ENCODE measurements at places on chromosomes 1 and 21.

- ATAC-seq = peak; percentile 23
Observed at GRCh38 chr1:158186180-158186579, 5.5 kb downstream of the CD1D start.

DNA sequence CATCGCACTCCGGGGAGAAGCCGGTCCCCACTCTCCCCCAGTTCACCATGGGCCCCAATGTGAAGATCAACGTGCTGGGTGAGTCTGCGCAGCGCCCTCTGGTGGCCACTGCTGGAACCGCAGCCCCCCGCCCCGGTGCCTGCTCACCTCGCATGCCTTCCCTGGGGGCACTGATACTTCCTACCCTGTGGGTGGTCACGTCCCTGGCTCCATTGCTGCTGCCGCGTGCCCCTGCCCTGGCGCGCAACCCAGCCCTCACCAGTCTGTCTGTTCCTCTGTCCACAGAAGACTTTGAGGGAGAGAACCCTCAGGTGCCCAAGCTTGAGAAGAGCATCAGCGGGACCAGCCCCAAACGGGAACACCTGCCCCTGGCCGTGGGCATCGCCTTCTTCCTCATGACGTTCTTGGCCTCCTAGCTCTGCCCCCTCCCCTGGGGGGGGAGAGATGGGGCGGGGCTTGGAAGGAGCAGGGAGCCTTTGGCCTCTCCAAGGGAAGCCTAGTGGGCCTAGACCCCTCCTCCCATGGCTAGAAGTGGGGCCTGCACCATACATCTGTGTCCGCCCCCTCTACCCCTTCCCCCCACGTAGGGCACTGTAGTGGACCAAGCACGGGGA lies 7.6 kb downstream of the EFNA3 start:
- peak; percentile 4 for ATAC-seq

DNA sequence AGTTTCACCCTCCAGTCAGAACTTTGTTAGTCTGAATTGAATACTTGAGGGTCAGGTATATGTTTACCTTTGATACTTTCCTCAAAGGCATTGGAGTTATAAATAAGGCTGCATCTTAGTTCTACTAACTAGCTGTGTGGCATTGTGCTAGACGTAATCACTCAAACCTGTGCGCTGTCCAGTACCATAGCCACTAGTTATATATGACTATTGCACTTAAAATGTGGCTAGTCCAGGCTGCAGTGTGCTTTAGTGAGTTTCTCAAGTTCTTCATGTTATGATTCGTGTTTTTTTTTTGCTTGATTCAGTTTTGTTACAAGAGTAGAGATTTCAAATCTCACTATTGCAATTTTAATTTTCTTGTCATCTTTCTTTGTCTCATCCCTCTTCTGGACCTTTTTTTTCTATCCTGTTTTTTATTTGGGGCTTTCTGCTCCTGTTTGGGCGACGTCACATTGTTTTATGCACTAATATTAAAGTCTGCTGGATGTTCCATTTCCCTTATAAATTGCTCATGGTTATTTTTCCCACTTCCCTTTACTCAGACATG lies 5.7 kb downstream of the MAN1A2 start:
- no peak for ATAC-seq

DNA sequence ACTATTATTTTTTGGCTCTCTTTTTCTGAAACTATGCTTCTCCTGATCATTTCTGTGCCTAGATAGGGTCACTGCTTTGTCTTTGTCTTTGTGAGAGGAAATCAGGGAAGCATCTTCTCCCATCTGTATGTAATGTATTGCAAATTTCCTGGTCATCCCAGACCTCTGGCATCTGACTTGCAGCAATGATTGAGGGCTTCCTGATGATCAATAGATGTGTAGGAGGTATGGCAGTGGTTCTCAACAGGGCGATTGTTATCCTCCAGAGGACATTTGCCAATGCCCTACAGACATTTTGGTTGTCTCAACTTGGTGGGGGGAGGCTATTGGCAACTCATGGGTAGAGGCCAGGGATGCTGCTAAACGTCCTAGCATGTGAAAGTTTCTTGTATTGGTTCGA lies 64.7 kb downstream of the RGL1 start:
- ATAC-seq = no peak

- ATAC-seq = no peak
Observed at GRCh38 chr1:78297836-78298235, 192.9 kb upstream of the PTGFR start.

DNA sequence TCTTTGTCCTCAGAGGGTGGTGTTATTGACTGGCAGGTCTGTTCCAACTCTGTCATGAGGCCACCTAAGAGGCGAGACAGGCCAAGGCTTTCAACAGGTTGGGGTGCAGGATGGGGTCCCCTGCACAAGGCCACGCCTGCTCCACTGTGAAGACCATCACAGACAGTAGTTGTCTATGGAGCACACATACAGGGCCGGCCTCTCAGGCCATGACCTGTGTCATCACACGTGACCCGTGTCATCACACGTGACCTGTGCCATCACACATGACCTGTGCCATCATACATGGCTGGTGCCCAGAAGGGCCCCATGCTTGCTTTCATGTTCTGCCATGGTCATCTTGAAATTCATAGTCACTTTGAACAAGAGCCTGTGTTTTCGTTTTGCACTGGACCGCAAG lies 91.9 kb downstream of the ARHGEF10L start:
- ATAC-seq = no peak

GRCh38 chr1:153623101-153623500 lies 4.2 kb downstream of the S100A13 start:
- ATAC-seq = no peak

GRCh38 chr1:202711949-202712635 lies 1.8 kb upstream of the SYT2 start:
- ATAC-seq = no peak

DNA sequence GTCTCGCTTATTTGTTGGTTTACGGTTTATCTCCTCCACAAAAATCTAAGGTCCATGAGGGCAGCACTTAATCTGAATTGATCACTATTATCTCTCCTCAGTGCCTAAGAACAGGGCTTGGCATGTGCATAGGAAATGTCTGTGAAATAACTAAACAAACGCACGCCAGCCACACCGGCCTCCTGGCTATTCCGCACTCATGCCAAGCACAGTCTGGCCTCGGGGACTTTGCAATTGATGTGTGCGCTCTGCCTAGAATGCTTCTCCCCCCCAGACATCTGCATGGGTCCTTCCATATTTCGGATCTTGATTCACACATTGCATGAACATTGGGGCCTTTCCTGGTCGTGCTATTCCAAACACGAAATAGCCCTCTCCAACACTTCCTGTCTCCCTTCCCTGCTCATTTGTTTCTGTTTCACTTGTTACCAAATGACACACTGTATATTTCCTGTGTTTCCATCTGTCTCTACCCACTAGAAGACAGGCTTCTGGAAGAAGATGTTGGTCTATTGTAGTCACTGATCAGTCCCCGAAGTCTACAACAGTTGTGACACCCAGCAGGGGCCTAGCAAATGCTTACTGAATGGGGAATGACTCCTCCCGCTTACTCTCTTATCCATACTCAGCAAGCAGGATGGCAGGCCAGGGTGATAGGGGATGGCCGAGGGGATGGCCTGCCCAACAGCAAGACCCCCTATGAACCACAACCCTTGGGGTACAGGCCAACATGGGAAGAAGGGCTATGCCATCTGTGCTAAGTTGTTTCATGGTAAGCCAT lies 93.9 kb downstream of the GLIS1 start:
- ATAC-seq = no peak

DNA sequence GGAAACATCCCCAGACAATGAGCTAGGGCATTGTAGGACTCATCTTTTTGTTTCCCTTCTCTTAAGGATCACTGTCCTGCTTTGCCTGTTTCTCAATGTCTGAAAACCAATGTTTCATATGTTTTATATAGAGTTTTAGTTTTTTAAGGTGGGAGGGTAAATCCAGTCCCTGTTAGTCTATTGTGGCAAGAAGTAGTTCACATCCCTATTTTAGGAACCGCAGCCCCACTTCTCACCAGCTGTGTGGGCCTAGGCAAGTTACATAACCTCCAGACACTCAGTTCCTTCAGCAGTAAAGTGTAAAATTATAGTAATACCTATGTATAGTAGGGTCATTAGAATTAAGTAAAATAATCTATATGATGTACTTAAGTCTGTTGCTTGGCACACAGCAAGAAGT lies 105.8 kb upstream of the WLS start:
- no peak for ATAC-seq

DNA sequence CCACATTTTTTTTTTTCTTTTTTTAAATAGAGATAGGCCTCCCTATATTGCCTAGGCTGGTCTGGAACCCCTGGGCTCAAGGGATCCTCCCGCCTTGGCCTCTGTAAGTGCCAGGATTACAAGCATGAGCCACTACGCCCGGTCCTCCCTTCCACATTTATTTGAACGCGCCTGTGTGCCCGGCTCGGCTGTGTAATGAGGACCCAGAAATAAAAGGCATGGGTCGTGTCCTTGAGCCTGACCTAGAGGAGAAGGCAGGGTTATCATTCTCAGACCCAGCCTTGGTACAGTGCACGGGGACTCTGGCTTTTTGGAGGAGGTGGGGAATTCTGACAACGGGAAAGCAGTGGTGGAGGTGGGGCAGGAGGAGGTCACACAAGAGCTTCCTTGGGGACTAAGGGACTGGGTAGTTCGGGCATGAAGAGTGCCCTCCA lies 841 bp downstream of the CENPF start:
- ATAC-seq = no peak

GRCh38 chr1:62389531-62389930 lies 47.3 kb upstream of the USP1 start:
- ATAC-seq = no peak

- ATAC-seq = no peak
Observed at GRCh38 chr1:93061895-93062792, 16.9 kb upstream of the MTF2 start.

DNA sequence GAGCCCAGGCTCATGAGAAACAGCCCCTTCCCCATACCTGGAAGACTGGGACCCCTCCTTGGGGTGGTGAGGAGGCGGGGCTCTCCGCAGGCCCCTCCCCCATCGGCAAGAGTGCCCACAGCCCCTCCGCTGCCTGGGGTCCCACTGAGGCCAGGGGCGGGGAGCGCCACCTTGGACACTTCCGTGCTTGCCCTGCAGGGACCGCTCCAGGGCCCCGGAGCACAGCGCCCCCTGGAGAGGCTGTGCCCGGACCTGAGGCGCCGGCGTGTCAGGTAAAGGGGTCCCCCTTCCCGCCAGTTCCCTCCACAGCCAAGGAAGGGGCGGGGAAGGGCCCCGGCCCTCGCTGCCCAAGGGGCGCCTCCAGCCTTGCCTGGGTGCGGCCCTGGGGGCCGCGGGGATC lies 21.5 kb downstream of the INAVA start:
- no peak for ATAC-seq

GRCh38 chr1:245807306-245807705 lies 652.5 kb downstream of the KIF26B start:
- ATAC-seq = no peak

DNA sequence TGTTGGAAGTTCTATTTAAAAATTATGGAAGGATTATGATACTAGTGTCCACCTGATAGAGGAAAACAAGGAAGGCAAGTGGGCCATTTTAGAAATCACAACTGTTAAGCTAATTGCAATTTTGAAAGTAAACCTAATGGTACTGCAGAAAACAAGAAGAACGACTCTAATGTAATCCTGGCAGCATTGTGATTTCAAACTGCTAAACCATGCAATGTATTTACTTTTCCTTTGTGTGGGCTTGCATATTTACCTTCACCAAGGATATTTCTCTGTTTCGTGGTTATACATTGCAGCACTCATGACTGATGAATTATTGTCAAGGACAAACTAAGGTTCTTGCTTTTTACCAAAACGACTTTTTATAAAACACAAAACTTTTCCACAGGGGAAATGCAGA lies 88.1 kb downstream of the TM2D1 start:
- no peak for ATAC-seq

- no peak for ATAC-seq
Observed at GRCh38 chr1:6465461-6466005, 440 bp downstream of the TNFRSF25 start.

- ATAC-seq = no peak
Observed at GRCh38 chr1:230120289-230120920, 53.4 kb downstream of the GALNT2 start.

- ATAC-seq = no peak
Observed at GRCh38 chr1:32380057-32380456, 14.2 kb downstream of the BSDC1 start.

DNA sequence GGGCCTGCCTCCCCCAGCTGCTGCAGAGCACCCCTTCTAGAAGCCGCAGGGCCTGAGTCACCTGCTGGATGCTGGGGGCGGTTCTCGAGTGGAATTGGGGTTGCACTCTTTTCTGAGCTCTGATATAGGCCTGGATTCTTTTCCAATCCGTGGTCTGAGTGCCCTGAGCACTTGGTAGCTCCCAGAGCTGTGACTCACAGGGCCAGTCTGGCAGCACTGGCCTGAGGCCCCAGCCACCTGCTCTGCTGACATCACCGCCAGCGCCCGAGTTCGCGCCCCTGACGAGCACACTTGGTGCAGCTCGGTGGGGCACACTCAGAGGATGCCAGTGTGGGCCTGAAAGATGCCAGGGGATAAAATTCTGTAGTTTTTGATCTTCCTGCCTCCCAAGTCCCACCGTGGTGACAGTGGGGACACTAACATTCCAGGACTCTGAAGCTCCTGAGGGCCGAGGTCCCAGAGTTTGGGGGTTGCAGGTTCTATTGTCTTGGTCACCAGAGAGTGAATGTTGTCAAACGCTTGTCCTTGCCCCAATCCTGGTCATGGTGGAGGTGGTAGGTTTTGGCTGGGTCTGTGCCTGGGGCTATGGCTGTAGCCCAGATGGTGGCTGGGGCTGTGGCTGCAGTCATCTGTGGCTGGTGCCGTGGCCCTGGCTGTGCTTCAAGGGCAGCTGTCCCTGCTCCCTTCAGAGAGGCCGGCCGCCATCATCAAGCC lies 74.6 kb downstream of the OBSCN start:
- ATAC-seq = peak; percentile 30

- peak; percentile 79 for ATAC-seq
Observed at GRCh38 chr1:175192630-175193526, at the start of gene KIAA0040. Gene KIAA0040, minus strand, starts transcription at chr1:175192776. Its CDS starts 31,763 bp downstream, at chr1:175161013.

DNA sequence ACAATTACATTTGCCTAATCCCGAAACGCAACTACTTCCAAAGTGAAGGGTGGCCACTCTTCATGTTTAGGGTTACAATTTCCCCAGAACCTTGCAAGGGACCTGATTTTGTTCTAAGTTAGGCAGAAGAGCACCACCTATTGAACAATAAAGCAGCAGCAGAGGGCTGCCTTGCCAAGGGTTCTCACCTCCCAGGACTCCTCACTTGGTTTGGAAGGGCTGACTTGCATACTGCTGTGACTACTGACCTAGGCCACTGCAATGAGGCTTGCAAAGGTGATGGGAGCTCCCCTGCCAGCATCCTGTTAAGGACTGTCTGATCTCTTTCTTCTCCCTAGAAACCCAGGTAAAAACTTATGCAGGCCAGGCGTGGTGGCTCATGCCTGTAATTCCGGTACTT lies 14.2 kb downstream of the MTOR start:
- ATAC-seq = no peak
